ENCODE measurements at places on chromosomes 7 and 10.

- H3K36me3 ChIP-seq, result peaks cover 23% of the 10 kb centered on the region
- no peaks in the 10 kb centered on the region for H3K27me3 ChIP-seq
- DNase-seq, result no peak
- H3K27ac ChIP-seq, result no peak overlapping the region
- no peak overlapping the region for H3K4me3 ChIP-seq
Observed at GRCh38 chr7:130879191-130879590, 145.2 kb upstream of the KLF14 start.

DNA sequence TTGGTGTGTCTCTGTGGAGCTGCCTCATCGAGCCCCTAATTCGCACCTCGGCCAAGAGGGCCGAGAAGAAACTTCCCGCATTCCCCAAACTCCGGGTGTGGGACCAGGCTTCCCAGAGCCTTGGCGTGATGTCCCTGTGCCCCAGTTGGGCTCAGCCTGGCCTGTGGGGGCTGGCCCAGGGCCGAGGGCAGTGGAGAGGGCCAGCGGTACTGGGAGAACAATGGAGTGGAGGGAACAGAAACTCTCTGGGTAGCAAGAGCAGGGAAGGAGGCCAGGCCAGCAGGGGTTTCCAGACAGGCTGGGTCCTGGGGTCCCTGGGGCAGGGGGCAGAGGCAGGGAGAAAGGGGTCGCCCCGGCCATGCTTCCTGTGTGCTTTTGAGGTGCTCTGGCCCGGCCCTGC, 16.0 kb downstream of the TMEM270 start:
- no peak overlapping the region for H3K27ac ChIP-seq
- H3K4me3 ChIP-seq, result no peak overlapping the region
- no peaks in the 10 kb centered on the region for H3K36me3 ChIP-seq
- H3K4me1 ChIP-seq, result no peaks in the 10 kb centered on the region
- no peaks in the 10 kb centered on the region for H3K27me3 ChIP-seq
- no peak for DNase-seq

DNA sequence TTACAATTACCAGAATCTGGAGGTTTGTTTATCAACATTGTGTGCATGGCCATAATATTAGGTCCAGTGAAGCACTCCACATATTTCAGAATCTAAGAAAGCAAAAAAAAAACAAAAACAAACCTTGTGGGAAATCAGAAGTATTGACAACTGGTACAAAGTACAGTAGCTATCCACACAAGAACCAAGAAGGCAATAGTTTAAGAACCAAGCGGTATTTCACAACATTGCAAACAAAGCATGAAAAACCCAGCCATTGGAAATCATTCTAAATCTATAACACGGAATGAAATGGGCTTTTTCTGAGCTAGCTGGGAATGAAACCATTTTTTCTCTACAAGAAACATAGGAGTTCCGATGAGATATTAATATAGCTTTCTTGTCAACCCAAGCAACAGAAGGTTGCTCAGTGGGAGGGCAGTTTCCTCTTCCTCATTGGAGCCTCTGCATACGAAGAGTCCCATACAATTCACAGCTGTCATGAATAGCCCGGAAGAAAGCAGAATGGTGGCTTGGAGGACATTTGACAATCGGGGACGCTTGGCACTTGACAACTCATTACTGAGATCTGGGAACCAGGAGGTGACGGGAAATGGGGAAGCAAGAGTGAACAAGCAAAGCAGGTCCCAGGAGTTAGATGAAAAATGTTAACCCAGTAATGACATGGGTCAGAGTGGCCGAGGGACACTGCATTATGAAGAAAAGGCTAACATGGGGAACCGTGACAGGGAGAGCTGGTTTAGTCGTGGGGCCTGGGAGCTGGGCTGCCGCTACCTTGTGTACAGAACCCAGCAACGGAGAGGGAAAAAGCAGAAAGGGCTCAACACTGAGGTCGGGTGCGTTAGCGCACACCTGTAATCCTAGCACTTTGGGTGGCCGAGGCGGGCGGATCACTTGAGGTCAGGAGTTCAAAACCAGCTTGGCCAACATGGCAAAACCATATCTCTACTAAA, 7.8 kb downstream of the PHYH start:
- no peak overlapping the region for H3K27ac ChIP-seq
- H3K36me3 ChIP-seq, result peaks cover 9% of the 10 kb centered on the region
- H3K4me3 ChIP-seq, result no peak overlapping the region
- no peak for DNase-seq
- H3K4me1 ChIP-seq, result no peaks in the 10 kb centered on the region

DNA sequence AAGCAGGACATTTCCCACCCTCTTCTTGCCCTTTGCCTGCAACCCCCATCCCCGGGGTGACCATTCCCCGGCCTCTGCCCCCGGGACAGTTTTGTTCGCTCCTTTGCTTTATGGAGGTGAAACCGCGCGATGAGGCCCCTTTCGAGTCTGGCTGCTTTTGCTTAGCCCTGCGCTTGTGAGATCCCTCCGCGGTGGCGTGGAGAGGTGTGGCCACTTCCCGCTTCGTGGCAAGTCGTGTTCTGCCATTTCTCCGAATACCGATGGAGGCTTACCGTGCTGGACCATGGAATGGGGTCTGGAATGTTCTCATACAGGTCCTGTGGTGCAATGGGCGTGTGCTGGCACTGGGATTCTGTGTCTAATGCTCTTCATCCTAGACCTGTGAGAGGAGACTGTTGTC, 106.7 kb downstream of the LHPP start:
- H3K4me3 ChIP-seq, result no peak overlapping the region
- no peaks in the 10 kb centered on the region for H3K36me3 ChIP-seq
- no peak for DNase-seq
- peaks cover 2% of the 10 kb centered on the region for H3K4me1 ChIP-seq
- peaks cover 4% of the 10 kb centered on the region for H3K27me3 ChIP-seq

DNA sequence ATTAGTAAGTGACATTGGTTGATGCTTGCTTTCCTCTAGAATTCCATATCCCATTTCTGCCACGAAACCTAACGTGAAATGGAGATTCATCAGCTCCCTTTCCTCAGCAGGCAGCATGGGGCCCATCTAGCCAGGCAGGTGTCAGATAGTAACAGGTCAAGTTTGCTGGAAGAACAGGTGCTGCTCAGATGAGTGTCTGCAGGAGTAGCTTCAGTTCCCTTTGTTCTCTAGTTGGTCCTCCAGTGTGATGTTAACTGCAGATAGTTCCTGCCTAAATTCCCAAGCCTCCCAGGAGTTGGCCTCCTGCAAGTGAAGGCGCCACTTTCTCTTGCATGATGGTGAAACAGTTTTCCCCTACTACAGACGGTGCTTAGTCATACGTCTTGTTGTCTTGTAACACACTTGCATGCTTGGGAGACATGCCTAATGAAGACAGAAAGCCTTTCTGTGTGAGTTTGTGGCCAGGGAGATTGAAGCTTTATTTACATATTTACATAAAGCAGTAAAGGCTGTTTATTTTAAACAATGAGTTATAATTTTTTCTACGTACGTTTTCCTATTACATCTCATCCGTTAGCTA, 175.4 kb downstream of the CHN2 start:
- no peaks in the 10 kb centered on the region for H3K4me1 ChIP-seq
- peaks cover 2% of the 10 kb centered on the region for H3K27me3 ChIP-seq
- no peak overlapping the region for H3K4me3 ChIP-seq
- H3K27ac ChIP-seq, result no peak overlapping the region
- H3K36me3 ChIP-seq, result no peaks in the 10 kb centered on the region

DNA sequence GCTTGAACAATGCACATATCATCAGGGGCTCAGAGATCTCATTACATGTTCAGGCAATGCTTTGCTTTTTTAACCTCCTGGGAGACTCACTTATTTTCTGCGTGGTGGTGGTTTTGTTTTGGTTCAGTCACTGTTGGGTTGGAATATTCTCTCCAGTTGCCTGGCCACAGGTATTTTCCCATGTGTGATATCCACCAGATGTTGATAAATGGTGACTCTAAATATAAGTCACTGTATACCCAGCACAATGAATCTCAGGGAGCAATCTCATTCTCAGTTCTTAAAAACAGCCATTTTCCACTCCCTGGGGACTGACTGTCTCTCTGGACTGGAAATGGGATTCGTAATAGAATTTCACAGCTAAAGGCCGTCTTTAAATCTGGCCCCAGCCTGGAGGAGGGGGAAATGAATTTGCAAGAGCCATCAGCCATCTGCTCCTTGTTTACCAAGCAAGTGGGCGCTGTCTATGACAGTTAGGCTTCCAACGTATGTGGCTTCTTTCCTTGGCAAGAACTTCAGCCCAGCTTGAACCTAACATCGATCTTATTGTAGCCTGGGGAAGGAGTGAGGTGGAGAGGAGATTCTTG, 1106.2 kb downstream of the NRG3 start:
- no peaks in the 10 kb centered on the region for H3K36me3 ChIP-seq
- DNase-seq, result no peak
- no peak overlapping the region for H3K27ac ChIP-seq
- no peak overlapping the region for H3K4me3 ChIP-seq

Data from activated naive CD8-positive, alpha-beta T cell treated with anti-CD3 and anti-CD28 coated beads, Interleukin-2, amount 10 ng/mL, durations not matched to agents 7 days and 5 days (primary cell).